ENCODE measurements at places on chromosomes 13 and 19.

DNA sequence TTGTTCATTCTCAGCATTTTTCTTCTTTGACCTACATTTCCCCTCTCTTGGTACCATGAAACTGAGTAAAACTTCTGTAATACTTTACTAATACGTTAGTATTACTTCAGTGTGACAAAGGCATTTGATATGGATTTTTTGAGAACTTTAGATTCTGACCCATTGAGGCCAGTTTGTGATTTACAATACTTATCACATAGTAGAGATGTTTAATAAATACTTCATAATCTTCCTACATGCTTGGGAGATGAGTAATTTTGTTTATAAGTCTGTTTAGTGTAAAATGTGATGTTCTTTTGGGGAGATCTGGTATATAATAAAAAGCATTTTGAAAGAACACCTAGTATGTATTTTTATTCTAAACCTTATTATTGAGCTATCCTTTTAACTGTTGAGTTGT, 29.7 kb downstream of the GTF2F2 start:
- no peak for DNase-seq
- peaks cover 13% of the 10 kb centered on the region for H3K36me3 ChIP-seq
- peaks cover 3% of the 10 kb centered on the region for H3K4me1 ChIP-seq
- no peak overlapping the region for H3K4me3 ChIP-seq

DNA sequence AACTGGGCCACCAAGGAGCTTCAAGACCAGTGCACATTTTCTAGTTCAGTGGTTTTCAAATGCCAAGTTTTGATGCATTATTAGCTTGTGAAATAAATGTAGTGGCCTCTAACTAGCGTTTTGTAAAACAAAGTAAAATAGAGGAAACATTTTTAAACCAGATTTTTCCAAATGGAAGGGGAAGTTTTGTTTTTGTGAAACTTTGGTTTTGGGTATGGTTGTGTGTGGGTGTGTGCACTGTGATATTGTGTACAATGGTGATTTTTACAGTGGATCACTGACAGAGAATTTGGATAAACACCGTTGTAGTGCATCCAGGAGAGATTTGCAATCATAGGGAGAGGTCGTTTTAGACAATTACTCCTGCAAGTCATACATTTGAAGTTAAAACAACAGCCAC, 108.9 kb downstream of the SLC7A1 start:
- no peaks in the 10 kb centered on the region for H3K4me1 ChIP-seq
- peaks cover 12% of the 10 kb centered on the region for H3K27me3 ChIP-seq
- no peak overlapping the region for H3K27ac ChIP-seq
- no peaks in the 10 kb centered on the region for H3K36me3 ChIP-seq
- H3K4me3 ChIP-seq: no peak overlapping the region

GRCh38 chr19:52603558-52604207, 33.6 kb downstream of the ZNF701 start:
- H3K4me1 ChIP-seq: peaks cover 28% of the 10 kb centered on the region
- no peak overlapping the region for H3K27ac ChIP-seq
- H3K27me3 ChIP-seq: no peaks in the 10 kb centered on the region
- DNase-seq: no peak
- peaks cover 58% of the 10 kb centered on the region for H3K36me3 ChIP-seq

- H3K4me3 ChIP-seq: no peak overlapping the region
- H3K27ac ChIP-seq: no peak overlapping the region
- H3K27me3 ChIP-seq: no peaks in the 10 kb centered on the region
- H3K36me3 ChIP-seq: no peaks in the 10 kb centered on the region
These were observed 1332.0 kb upstream of the PCDH20 start for GRCh38 chr13:62747629-62748028.

GRCh38 chr13:53788286-53788685, 759.7 kb downstream of the OLFM4 start:
- no peaks in the 10 kb centered on the region for H3K36me3 ChIP-seq
- H3K4me3 ChIP-seq: no peak overlapping the region
- H3K27me3 ChIP-seq: no peaks in the 10 kb centered on the region
- DNase-seq: no peak
- H3K4me1 ChIP-seq: no peaks in the 10 kb centered on the region
- no peak overlapping the region for H3K27ac ChIP-seq

DNA sequence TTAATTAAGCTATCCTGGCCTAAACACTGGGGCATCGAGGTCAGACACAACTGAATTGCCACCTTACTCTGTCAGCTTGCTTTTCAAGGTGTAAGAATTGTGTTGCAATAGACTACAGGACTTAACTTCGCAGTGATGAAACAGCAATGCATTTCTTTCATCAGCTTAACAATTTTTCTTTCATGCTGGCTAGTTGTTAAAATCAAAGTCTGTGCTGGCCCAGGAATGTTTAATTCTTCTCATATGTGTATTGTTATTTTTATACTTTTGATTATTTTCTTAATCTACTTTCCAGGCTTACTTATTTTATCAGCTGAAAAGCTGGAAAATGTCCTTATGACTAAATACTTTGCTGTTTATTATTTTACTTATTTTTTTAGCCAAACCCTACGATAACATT, 79.7 kb downstream of the EFNB2 start:
- H3K36me3 ChIP-seq: no peaks in the 10 kb centered on the region
- no peak overlapping the region for H3K27ac ChIP-seq
- no peak overlapping the region for H3K4me3 ChIP-seq
- no peaks in the 10 kb centered on the region for H3K4me1 ChIP-seq

GRCh38 chr13:43528992-43529391, 257.8 kb downstream of the ENOX1 start:
- H3K36me3 ChIP-seq: no peaks in the 10 kb centered on the region
- H3K4me3 ChIP-seq: no peak overlapping the region
- no peaks in the 10 kb centered on the region for H3K4me1 ChIP-seq
- DNase-seq: no peak
- peaks cover 8% of the 10 kb centered on the region for H3K27me3 ChIP-seq

GRCh38 chr19:32988724-32989123, 16.7 kb downstream of the FAAP24 start:
- H3K36me3 ChIP-seq: no peaks in the 10 kb centered on the region
- H3K4me3 ChIP-seq: no peak overlapping the region
- H3K27me3 ChIP-seq: no peaks in the 10 kb centered on the region
- no peaks in the 10 kb centered on the region for H3K4me1 ChIP-seq

- no peak overlapping the region for H3K27ac ChIP-seq
- H3K4me1 ChIP-seq: peaks cover 2% of the 10 kb centered on the region
- H3K36me3 ChIP-seq: no peaks in the 10 kb centered on the region
- H3K4me3 ChIP-seq: no peak overlapping the region
- no peak for DNase-seq
These were observed 59.0 kb upstream of the UQCRFS1 start for GRCh38 chr19:29271911-29272310.

GRCh38 chr13:20151612-20152011, 9.2 kb downstream of the GJA3 start:
- no peak for DNase-seq

- no peak for DNase-seq
- no peaks in the 10 kb centered on the region for H3K4me1 ChIP-seq
- peaks cover 23% of the 10 kb centered on the region for H3K27me3 ChIP-seq
These were observed 18.9 kb upstream of the IPO5 start for GRCh38 chr13:97934590-97934989.

DNA sequence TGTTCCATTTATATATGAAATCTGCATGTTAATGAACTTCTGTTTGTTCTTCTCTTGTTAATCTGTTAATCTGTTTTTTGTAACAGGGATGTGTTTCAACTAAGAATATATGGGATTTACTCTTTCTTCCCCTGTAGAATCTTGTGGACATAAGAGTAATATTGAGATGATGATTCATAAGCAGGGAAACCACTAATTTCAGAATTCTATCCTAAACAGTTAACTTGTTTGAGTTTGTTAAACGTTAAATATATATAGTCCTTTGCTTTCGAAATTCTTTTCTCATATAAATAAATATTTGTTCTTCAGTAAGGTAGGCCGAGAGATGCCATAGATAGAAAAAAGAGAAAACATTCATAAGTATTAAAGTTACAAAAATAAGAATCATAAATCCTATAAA, 1052.2 kb upstream of the SPRY2 start:
- H3K27me3 ChIP-seq: no peaks in the 10 kb centered on the region
- no peaks in the 10 kb centered on the region for H3K4me1 ChIP-seq
- H3K27ac ChIP-seq: no peak overlapping the region
- H3K4me3 ChIP-seq: no peak overlapping the region
- DNase-seq: no peak

GRCh38 chr13:71770710-71771109, 96.3 kb downstream of the DACH1 start:
- no peaks in the 10 kb centered on the region for H3K27me3 ChIP-seq
- DNase-seq: no peak
- no peak overlapping the region for H3K27ac ChIP-seq
- no peak overlapping the region for H3K4me3 ChIP-seq
- no peaks in the 10 kb centered on the region for H3K36me3 ChIP-seq
- H3K4me1 ChIP-seq: no peaks in the 10 kb centered on the region

- H3K27me3 ChIP-seq: no peaks in the 10 kb centered on the region
- H3K36me3 ChIP-seq: no peaks in the 10 kb centered on the region
- DNase-seq: no peak
These were observed 1075.2 kb downstream of the PCDH9 start for GRCh38 chr13:66154976-66155375.

- H3K27me3 ChIP-seq: no peaks in the 10 kb centered on the region
- DNase-seq: no peak
- H3K4me1 ChIP-seq: no peaks in the 10 kb centered on the region
These were observed 531.1 kb downstream of the IRS2 start for GRCh38 chr13:109255141-109255856.

GRCh38 chr13:30689752-30690151, 45.6 kb upstream of the ALOX5AP start:
- no peak overlapping the region for H3K27ac ChIP-seq
- peak overlapping the region; percentile 62 for H3K4me3 ChIP-seq
- H3K36me3 ChIP-seq: peaks cover 5% of the 10 kb centered on the region
- peaks cover 39% of the 10 kb centered on the region for H3K4me1 ChIP-seq

DNA sequence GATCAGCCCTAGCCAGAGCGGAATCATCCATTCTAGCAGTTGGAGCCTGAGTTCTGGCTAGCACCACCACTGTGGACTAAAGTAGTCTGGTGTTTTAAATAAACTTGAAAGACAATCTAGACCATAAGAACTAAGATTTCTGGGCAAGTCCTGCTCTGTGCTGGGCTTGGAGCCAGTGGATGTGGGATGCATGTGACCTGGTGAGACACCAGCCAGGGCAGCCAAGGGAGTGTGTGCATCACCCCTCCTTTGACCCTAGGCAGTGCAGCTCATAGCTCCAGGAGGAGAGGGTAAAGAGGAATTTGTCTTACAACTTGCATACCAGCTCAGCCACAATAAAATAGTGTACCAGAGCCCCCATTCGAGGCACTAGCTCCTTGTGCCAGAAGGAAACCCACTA, 21.0 kb downstream of the ITGBL1 start:
- no peak overlapping the region for H3K27ac ChIP-seq
- peaks cover 15% of the 10 kb centered on the region for H3K27me3 ChIP-seq
- H3K4me1 ChIP-seq: no peaks in the 10 kb centered on the region
- DNase-seq: no peak
- H3K36me3 ChIP-seq: no peaks in the 10 kb centered on the region
- H3K4me3 ChIP-seq: no peak overlapping the region

DNA sequence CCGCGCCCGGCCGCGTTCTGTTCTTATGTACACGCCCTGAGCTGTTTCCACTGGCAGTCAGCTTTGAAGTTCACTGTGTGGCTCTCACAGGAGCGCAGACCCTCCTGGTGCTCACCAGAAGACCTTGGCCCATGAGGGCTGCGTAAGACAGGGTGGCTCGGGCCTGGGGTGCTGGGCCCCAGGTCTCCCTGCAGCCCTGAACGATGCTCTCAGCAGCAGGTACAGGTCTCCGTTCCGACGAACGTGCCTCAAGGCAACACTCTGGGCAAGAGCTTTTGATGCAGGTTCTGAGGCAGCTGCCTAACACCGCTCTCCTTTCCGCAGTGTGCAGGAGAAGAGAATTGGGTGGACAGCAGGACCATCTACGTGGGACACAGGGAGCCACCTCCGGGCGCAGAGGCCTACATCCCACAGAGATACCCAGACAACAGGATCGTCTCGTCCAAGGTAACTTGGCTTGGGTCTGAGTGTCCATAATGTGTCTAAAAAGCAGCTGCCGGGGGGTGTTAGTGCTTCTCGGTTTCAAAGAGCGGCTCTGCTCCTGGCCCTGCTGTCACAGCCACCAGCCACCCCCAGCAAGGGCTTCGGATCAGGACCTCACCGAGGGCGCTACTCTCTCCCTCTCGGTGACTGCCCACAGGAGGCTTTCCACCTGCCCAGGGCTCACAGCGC, 95.1 kb downstream of the ATP11A start:
- no peak overlapping the region for H3K4me3 ChIP-seq
- peaks cover 3% of the 10 kb centered on the region for H3K4me1 ChIP-seq
- no peak overlapping the region for H3K27ac ChIP-seq
- no peaks in the 10 kb centered on the region for H3K27me3 ChIP-seq
- DNase-seq: no peak

GRCh38 chr13:113552786-113553434, 31.6 kb upstream of the TFDP1 start:
- no peaks in the 10 kb centered on the region for H3K4me1 ChIP-seq
- DNase-seq: peak; percentile 29
- no peaks in the 10 kb centered on the region for H3K36me3 ChIP-seq
- H3K27ac ChIP-seq: peak overlapping the region; percentile 18
- no peak overlapping the region for H3K4me3 ChIP-seq

GRCh38 chr19:18098891-18099622, 1.5 kb downstream of the MAST3 start:
- no peaks in the 10 kb centered on the region for H3K36me3 ChIP-seq
- DNase-seq: peak; percentile 63
- peak overlapping the region; percentile 78 for H3K4me3 ChIP-seq
- H3K27ac ChIP-seq: no peak overlapping the region

DNA sequence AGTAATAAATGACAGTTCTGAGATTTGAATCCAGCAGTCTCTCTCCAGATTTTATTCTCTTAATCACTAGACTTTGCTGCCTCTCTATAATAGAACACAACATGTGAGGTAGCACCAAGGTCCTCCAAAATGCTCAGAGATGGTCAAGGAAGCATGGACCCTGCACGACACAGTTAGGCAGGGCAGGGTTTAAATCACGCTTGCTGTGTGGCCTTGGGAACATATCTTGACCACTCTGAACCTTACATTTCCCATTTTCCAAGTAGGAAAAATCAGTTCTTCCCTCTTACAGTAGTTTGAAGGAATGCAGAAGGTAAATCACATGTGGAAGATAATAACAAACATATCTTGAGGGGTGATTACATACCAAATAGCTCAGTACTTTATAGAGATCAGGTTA, 6.3 kb downstream of the SYT3 start:
- H3K36me3 ChIP-seq: peaks cover 3% of the 10 kb centered on the region
- H3K4me3 ChIP-seq: no peak overlapping the region
- no peak for DNase-seq
- H3K27ac ChIP-seq: no peak overlapping the region
- no peaks in the 10 kb centered on the region for H3K4me1 ChIP-seq
- peaks cover 14% of the 10 kb centered on the region for H3K27me3 ChIP-seq

GRCh38 chr19:33325920-33326319, 23.6 kb upstream of the CEBPA start:
- H3K4me3 ChIP-seq: no peak overlapping the region
- H3K27me3 ChIP-seq: no peaks in the 10 kb centered on the region
- no peaks in the 10 kb centered on the region for H3K4me1 ChIP-seq
- no peaks in the 10 kb centered on the region for H3K36me3 ChIP-seq
- DNase-seq: no peak
